Stimulated activated CD8-positive, alpha-beta memory T cell treated with anti-CD3 and anti-CD28 coated beads, Interleukin-4, amount 100 ng/mL, for 1 hour (primary cell): ENCODE measurements at places on chromosomes 12 and 14.

DNA sequence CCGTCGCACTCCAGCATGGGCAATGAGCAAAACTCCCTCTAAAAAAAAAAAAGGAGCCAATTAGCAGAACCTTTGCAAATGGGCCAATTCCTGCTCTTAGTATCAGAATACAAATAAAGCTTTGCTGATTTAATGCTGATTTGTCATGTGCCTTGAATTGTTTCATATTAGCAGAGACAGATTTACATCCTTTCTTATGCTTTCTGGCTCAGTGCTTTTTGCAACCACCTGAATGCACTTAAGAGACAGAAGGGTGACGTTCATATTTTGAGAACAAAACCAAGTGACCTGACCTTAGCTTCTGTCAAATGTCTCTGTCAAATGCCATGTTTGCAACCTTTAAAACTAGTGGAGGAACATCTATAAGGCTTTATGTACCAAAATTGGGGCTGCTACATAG lies 43.8 kb upstream of the YAF2 start:
- no peak for DNase-seq

- DNase-seq, result no peak
Observed at GRCh38 chr12:112091563-112091962, 17.0 kb downstream of the NAA25 start.

DNA sequence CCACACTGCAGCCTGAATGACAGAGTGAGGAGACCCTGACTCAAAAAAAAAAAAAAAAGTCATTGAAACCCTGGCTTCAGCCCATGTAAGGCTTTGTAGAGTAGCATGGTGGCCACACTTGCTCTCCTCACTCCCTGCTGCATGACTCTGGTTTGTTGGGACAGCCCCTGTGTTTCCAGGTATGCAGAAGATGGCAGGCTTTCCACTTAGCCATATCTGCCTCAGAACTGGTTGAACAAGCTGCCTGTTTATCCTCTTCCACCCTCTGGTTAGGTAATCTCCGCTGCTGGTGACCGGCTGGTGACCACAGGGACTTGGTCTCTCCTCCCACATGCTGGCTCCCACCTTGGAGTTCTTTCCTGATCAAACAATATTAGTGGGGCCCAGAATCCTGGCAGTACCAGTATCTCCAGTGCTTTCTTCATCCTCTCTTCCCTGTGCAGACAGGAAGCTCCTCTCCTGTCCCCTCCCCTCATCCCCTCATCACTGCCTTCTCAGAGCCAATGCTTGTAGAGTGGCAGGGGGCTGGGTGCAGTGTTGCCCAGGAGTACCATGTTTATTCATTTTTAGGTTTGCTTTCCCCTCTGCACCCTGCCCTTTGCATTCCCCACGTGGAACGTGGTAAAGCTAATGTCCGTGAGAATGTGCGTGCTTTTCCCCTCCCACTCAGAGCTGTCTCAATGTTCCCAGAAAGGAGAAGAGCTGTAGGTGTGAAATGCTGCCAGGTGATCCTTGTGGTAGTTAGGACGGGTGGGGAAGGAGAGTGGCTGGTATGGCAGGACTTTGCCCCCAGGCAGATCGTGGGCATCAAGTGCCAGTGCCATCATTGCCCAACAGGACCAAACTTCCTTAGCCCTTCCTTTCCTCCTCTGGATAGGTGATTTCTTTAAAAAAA lies 11.3 kb downstream of the ABHD12B start:
- DNase-seq, result no peak

DNA sequence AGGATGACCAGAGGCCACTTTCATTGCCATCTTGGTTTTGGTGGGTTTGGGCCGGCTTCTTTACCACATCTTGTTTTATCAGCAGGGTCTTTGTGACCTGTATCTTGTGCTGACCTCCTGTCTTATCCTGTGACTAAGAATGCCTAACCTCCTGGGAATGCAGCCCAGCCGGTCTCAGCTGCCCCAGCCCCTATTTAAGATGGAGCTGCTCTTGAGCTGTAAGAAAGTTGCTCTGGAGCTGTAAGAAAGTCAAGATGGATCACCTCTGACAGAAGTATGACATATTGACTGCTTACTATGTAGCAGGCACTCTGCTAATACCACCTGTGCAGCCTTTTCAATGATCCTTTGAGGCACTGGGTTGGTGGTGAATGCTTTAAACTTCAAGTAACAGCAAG lies 52.1 kb downstream of the RIN3 start:
- DNase-seq, result no peak

DNA sequence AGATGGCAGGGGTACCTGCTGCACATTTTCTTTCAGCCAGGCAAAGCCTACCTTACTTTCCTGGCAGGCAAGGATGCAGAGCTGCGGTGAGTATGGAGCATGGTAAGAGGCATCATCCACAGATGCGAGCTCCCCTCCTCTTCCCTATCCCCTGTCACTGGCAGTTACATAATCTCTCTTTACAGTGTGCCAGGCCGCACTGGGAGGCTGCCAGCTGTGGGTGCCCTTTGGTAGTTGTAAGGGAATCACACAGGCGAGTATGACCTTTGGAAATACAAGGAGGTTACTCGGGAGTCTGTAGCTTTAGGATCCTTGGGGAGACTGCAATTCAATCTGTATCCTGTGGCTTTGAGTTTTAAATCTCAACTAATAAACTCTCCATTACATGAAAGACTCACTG lies 132.5 kb downstream of the KTN1 start:
- DNase-seq, result no peak

GRCh38 chr12:90965204-90965603 lies 10.2 kb upstream of the CCER1 start:
- no peak for DNase-seq

- DNase-seq, result no peak
Observed at GRCh38 chr14:103549361-103550311, 12.8 kb downstream of the BAG5 start.

- no peak for DNase-seq
Observed at GRCh38 chr14:23321572-23322547, 603 bp downstream of the PABPN1 start.

GRCh38 chr14:103710771-103711377 lies 4.4 kb downstream of the XRCC3 start:
- DNase-seq, result no peak

DNA sequence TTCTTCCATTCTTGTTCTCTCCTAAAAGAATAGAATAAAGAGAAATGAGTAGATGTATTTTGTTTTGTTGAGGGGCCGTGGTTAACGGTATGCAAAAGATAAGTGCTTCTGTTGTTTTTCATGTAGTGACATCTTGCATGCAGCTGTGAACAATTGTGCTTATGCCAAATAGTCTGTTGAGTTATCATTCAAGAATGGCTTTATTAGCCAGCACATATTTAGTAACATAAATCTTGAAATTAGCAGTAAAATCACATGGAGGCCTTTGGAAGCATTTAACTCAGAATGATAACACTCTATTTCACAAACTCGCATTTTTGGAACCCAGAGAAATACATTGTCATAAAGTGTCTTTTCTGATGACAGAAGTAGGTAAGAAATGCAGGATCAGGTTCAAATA lies 1772.0 kb upstream of the FLRT2 start:
- no peak for DNase-seq

GRCh38 chr12:79911889-79912656 lies 22.8 kb downstream of the PPP1R12A start:
- no peak for DNase-seq

DNA sequence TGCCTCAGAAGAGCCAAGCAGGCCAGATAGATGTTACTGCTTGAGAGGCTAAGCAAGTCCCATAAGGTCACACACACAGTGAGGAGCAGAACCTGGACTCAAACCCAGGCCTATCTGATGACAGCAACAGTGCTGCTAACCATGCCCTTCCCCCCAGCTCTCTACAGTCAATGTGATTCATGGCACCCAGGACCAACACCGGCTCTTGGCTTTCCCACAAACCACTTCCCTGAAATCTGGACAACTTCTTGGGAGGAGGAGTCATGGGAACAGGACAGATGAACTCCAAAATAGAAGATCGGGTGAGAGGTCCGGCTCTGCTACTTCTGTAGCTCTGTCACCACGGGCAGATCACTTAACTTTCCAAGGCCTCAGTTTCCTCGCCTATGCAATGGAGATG lies 716 bp upstream of the PTGDR start:
- DNase-seq, result no peak

- DNase-seq, result no peak
Observed at GRCh38 chr12:42565633-42566032, 23.9 kb downstream of the PRICKLE1 start.

- no peak for DNase-seq
Observed at GRCh38 chr12:84658877-84659276, 253.7 kb downstream of the SLC6A15 start.

DNA sequence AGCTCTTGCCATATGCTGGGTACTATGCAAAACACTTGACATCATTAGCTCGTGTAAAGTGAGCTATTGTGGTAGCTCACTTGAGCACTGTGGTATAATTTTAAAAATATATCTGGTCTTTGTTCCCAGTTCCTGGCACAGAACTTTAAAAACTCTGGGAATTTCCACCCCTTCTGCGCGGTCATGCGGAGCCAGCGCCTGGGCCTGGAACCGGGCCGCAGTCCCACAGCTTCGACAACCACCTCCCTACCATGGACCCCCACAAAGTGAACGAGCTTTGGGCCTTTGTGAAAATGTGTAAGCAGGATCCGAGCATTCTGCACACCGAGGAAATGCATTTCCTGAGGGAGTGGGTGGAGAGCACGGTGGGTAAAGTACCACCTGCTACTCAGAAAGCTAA lies 123.1 kb downstream of the NUAK1 start:
- no peak for DNase-seq

DNA sequence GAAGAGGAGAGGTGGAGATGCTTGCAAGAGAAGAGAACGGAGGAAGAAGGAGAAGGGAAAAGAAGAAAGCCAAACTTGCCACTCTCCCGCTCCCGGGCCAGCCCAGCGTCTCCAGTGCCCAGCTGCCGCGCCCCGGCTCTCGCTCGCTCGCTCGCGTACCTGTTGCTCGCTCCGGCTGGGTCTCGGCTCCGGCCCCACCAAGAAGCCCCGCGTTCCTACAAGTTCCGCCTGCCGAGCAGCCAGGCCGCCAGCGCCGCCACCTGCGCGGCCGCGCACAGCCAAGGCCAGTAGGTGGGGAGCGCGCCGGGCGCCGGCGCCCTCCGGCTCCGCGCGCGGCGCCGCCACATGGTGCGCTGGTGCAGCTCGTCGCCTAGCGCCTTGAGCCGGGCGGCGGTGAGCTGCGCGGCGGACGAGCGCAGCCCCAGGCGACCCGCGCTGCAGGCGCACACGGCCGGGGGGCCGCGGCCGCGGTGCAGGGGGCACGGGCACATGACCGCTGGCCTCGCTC lies 370 bp downstream of the HRK start:
- DNase-seq, result no peak

GRCh38 chr12:29945904-29946303 lies 162.2 kb upstream of the TMTC1 start:
- no peak for DNase-seq

DNA sequence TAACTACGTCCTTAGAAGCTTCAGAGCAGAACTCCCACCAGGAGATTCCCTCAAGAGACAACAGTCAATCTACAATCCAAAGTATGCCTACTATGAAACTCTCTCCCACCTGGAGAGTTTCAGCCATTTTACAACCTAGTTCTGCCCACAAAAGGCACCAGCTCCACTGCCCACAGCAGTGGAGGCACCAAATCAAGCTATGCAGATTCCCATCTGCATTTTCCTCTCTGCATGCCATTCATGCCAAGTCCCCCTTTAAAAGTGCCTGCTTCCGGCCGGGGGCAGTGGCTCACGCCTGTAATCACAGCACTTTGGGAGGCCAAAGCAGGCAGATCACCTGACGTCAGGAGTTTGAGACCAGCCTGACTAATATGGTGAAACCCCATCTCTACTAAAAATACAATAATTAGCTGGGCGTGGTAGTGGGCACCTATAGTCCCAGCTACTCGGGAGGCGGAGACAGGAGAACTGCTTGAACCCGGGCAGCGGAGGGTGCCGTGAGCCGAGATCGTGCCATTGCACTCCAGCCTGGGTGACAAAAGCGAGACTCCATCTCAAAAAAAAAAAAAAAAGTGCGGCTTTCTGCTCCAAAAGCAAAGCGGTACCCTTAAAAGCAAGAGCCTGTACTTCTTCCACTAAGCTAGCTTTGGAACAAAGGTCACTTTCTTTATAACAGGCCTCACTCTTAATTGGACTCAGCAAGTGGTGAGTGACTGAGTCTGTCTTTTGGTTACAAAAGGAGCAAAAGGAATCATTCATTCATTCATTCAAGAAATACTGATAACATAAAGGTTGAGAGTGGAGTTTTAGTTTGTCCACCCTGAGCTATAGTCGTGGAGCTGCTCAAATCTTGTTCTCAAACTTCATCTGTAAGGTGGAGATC lies 10.1 kb upstream of the DLGAP5 start:
- DNase-seq, result no peak

DNA sequence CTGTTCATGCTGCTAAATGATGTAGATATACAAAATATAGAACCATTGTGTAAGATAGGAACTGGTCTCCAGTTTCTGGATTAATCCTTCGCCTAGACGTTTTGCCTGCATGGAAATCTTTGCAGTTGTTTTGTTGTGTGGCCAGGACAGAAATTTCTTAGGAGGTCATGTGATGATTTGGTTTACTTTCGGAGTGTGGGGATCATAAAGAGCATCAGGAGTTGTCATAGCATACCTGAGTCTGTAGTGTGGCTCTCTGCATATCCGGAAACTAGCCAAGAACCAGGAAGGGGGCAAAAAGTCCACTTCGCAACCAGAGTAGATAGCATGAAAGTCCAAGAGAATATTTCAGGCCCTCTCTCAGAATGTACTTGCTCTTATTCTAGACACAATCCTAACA lies 3.1 kb downstream of the SAMD4A start:
- no peak for DNase-seq

DNA sequence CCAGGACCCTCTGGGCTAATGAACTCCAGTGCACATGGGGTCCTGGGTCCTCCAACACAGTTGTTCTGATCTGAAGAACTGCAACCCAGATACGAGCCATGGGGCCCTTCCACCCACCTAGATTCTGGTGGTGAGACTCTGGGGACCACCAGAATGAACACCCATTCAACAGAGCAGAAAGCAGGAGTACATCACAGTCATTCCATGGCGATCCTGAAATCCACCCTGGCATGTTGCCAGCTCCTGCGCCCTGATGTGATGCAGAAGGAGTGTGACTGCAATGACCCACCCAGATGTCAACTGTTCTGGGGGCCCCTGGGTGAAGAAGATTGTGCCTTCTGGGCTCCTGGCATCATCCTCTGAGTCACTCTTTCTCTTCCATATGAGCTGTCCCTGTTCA lies 211.6 kb downstream of the KIF26A start:
- DNase-seq, result no peak

DNA sequence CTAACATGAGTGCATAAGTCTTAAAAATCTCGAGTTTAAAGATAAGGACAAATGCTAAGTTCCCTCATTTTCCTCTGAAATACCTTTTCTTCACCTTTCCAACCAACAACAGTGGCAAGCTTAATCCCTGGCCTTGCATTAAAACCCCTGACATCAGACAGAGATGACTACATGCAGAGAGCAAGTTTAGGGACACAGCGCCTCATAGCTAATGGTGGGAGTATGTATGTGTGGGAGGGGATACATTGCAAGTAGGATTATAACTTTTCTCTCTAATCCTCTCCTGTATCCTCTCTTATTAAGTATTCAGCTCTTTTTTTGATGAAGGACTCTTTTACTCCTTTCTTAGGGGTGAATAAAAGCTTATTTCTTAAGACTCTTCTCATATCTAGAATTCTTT lies 547.1 kb downstream of the CCER1 start:
- no peak for DNase-seq

GRCh38 chr12:92010368-92010767 lies 135.3 kb downstream of the BTG1 start:
- DNase-seq, result no peak

GRCh38 chr12:2409656-2410265 lies 357.0 kb downstream of the CACNA1C start:
- DNase-seq, result no peak
